ENCODE measurements at places on chromosomes 5 and 9.

DNA sequence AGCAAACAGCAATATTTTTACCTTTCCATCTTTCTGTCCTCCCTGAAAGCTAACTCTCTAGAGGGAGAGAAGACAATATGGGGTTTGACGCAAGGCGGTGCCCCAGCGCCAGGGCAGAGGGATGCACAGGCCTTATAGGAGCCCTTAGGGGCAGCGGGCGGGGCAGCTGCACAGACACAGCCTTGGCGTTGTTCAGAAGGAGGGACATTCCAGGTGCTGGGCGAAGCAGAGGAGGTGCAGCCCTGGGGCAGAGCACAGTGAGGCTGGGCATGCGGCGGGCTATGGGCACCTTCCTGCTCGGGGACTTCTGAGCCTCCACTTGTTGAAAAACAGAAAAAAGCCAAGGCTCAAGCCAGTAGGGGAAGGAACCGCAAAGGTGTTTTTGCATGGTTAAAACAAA lies 33.7 kb upstream of the BICD2 start:
- no peak for DNase-seq

DNA sequence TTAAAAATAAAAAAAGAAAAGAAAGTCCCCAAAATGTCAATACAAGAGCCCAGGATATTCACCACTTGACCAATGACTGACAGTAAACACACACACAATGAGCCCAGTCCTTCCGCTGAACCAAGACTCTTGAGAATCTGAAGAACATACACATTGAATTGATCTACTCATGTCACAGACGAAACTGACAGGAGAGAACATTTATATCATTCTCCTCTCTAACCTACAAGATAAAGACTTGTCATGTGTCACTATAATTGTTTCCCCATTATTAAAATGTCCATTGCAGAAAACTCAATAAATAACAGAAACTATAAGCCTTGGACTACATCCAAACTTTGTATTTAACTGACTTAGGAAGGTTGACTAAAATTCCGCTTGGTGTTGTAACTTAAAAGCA lies 296.7 kb downstream of the EPB41L4A start:
- no peak for DNase-seq

DNA sequence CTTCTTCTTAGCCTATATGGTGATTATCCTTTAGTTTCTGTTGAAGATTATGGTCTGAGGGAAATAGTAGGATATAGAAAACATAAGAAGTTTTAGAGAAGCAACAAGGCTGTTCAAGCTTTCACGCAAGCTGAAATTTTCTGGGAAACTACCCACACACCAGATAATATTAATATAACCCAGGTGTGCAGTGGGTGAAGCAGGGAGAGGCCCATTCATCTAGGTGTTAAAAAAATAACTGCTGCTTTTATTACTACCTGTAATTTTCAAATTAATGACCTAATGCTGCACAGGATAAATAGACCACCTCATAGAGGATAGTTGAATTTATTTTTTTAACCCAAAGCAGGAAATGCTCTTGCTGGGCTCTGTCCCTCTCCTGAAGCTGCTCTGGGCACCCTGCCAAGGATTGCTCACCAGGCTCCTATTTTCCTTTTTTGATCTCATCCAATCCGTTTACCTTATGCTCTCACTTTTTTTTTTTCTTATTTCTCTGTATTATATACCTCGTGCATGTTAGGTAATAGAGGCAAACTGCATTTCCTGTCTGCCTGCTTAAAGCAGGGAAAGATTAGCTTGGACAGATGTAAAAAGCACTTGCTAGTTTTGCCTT lies 124.3 kb upstream of the SLC12A2 start:
- no peak for DNase-seq

DNA sequence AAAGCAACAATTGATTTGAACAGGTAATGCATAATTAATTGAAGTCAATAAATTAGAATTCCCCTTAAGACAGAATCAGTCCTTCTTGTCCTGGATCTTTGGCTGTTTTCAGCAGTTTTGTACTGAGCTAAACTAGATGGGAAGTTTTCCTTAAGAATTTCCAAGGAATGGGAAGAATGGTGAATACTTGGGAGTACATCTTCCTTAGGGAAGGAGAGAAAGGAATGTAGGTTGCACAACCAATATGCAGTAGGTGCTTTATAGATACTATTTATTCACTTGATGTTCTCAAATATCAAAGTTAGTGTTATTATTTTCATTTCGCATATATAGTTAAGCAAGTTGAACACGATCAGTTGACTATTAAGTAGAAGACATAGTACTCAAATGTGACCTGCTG lies 183.5 kb upstream of the MAP1B start:
- DNase-seq, result no peak

DNA sequence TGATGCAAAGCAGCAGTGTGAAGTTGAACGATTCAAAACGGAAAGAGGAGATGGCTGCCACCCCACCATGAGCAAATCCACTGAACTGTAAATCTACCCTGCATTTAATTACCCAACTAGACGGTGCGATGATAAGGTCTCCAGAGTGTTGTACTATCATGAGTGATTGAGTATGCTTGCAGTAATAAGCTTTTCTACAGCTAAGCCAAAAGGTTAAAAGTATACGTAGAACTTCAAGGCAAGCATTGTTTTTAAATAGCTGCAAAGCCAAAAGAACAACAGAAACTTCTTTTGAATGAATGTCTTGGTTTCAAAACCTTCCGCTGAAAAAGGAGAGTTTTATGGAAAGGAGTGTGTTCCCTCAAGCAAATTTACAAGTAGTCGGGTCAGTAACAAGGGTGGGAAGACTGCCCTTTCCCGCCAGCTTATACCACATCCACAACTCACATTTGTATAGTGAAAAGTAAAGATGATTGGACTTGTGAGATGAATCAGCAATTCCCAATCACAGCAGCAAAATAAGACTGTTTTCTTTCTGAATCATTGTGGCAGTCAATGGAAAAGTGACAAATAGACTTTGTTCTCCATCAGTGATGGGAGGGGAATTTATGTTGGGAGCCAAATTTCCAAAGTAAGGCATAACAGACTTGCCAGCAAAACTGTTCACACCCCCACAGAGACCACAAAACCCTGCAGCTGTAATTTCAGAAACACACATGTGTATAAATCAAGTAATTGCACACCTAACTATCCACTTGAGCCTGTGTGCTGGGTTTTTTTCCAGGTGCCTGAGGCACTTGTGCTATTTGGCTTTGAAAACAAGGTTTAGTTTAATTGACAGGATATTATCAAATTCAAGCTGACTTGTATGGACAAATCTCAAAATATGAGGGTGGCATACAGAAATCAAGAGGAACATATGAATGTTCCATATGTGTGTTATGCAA lies 407.7 kb upstream of the GRAMD2B start:
- no peak for DNase-seq

DNA sequence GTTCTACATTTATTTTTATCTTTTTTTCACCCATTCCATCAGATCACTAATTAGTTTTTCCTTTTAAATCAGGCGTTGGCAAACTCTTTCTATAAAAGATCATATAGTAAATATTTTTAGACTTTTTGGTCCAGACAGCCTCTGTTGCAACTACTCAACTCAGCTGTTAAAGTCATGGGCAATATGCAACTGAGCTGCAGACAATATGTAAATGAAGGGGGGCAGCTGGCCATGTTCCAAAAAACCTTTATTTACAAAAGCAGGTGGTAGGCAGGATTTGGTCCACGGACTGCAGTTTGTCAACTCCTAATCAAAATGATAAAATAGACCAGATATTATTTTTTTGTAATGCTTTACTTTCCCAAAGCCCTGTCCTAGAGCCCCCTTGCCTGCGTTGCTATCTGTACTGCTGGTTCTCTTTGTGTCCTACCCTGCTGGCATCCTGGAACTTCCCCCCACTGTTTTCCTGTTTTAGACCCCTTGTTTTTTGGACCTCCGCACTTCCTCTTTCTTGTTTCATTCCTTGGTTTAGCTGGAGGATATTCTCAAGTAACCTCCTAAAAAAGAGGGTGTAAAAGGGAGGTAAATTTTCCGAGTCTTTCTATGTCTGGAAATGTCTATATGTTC lies 24.7 kb upstream of the TNFSF8 start:
- DNase-seq, result no peak

DNA sequence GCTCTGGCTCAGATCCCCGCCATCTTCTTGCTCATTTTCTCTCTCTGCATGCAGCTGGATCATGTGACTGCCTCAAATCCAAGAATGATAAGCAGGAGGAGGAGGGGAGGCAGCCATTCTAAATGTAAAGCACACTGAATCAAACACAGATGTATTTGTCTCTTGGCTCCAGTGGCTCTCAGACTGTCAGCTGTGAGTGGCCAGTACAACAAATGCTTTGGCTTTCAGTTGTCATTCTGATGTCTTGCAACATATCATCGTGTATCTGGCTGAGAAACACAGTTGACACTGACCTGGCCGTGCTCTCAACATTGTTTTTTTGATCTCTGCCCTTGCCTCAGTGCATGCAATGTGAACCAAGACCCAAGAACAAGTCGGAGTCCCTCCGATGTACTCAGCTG lies 233.1 kb downstream of the ADAMTSL1 start:
- no peak for DNase-seq

DNA sequence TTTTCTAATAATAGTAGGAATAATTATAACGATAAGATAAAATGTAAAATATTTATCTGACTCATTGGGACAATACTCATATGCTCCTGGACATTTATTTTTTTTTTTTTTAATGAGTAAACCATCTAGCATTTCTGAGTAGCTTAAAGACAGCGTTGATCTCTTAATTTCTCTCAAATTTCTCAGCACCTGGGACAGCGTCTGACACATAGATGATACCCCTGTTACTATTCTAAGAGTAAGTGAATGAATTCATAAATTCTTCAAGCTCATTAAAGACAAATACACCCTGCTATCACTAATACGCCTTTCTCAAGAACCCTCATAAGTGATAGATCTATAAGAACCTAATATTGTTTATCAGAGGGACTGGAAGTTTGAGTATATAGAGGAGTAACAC lies 12.0 kb upstream of the HTR4 start:
- DNase-seq, result no peak

DNA sequence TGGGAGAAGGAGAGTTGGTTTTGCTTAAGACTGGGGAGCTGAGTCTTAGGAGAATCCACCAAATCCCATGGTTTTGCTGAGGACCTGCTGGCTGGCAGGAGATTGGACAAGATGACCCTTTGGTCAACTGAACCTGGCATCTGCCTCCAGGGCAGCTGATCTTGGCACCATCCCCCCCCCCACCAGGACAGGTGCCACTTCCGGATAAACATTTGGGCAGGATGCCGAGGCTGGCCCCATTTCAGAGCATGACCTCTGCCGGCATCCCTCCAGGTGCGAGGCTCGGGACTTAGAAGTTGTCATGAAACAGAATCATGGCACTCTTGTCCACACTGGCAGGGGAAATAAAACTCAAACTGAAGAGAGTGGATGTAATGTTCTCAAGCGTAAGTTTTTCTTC lies 165.6 kb downstream of the MACROH2A1 start:
- no peak for DNase-seq

DNA sequence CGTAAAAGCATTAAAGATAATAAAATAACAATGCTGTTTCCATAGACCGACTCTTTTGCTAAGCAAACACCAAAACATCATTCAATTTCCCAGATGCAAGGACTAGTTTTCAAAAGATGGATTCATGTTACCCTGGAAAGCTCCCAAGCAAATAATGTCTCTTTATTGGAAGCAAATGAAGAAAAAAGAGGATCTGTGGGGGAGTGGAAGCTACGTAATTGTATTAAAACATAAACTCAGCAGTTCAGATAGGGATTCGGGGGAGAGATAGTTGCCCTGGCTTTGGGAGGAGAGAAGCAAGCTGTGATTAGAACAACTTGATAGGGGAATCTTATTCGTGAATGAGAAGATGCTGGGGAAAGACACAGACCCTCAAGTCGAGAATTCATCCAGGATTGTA lies 491.0 kb upstream of the CLINT1 start:
- no peak for DNase-seq

DNA sequence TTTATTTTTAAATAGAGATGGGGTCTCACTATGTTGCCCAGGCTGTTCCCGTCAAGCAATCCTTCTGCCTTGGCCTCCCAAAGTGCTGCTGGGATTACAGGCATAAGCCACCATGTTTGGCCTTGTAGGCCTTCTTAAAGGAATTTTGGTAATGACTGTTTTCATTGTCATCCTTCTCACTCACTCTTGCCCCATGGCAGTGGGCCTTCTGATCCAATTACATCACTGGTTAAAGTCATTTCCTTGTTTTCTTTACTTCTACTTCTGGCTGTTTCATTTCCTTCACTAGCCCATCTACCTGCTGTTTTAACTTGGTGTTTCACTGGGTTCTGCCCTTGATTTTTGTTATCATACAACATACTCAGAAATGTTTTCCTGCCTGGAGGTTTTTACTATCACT lies 20.1 kb upstream of the NIM1K start:
- no peak for DNase-seq

DNA sequence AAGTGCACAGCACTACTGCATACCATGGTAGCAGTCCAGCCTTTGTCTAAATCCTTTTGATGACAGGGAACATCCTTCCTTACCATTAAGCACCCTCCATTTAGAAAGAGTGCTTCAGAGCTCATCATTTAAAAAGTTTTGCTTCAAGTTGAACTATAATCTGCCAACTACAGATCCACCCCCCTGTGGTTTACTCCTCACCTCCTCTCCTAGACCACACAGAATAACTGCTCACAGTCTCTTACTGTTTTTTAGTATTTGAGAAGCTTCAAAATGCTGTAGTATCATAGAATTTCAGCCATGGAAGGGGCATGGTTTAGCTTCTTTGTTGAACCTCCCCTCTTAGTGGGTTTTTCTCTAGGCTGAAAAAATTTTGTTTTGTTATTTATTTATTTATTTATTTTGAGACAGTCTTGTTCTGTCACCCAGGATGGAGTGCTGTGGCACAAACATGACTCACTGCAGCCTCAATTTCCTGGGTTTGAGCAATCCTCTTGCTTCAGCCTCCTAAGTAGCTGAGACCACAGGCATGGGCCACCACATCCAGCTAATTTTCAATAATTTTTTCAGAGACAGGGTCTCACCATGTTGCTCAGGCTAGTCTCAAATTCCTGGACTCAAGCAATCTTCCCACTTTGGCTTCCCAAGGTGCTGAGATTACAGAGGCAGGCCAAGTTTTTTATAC lies 384.3 kb upstream of the RFX3 start:
- DNase-seq, result no peak

GRCh38 chr5:106849266-106849665 lies 821.5 kb downstream of the EFNA5 start:
- DNase-seq, result no peak

DNA sequence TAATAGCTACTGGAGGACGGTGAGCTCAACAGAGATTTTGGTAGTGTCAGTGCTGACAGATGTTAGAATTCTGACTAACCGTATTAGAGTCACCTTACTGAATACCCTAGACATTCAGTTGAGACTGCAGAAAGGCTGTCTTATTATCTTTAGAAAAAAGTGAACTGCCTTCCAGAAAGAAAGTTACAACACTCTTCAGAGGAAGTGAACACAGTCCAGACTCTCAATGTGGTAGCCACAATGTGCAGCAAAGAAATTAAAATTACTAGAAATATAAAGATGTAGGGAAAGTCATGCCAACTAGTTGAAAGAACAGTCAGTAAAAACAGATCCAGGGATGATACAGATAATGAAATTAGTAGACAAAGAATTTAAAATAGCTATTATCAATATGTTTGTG lies 47.1 kb upstream of the COL15A1 start:
- DNase-seq, result no peak

DNA sequence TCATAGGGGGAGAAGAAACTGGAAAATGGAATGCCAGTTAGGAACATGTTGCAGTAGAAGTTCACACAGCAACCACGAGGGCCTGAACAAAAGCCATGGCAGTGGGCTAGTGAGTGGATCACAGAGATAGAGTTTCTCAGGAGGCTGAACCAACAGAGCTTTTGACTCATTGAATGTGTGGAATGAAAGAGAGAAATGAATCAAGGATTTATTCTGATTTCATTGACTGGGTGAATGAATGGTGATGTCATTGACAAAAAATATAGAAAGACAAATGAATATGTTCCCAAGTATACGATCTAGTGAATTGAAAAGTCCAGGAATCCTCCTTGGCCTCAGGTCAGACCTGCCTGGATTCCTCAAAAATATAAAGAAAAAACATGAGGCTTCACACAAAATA lies 99.2 kb downstream of the ZNF462 start:
- DNase-seq, result no peak

All from GM06990 (cell line).